ENCODE measurements at places on chromosomes 11 and 22.

GRCh38 chr22:22944268-22944985 is 56.8 kb downstream of the IGLL5 start:
- DNase-seq = no peak

- DNase-seq = no peak
Measured at GRCh38 chr11:34637303-34637702, 16.4 kb downstream of the EHF start.

GRCh38 chr22:22769434-22770279 is 118.0 kb upstream of the IGLL5 start:
- DNase-seq = no peak

DNA sequence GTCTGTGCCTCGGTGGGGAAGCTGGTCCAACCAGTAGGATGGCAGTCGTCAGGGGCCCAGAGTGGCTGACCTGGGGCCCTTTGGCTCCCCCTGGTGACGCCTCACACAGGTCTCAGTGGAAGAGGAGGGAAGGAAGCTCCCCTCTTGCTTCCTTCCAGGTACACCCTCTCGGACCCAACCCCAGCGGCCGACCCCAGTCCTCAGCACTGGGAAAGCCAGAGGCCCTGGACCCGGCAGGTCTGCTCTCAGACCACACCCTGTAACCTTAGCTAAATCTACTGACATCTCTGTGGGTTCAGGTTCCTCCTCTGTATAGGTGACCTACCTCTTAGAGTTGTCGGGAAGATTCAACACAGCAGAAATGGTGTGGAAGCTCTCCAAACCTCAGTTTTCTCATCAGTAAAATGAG is 3.4 kb upstream of the SCUBE1 start:
- DNase-seq = peak; percentile 42

Data from NCI-H460 (cell line).